Pons (tissue), 1 donor: ENCODE measurements at places on chromosomes 4 and X.

DNA sequence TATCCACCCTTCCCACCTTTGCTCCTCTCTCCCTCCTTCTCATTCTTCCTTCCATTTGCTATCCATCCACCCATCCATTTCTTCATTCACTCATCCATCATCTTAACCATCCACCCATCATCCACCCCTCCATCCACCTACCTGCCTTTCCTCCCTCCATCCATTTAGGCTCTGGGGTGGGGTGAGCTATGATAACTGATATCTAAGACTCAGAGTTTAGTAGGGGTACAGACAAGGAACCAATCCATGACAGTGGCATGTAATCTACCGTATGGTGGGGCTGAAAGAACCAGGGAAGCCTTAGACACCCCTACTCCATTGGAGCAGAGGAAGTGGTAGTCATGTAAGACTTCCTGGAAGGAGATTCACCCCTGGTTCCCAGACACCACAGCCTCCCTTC, 23.2 kb downstream of the PSAPL1 start:
- no peak for DNase-seq

- DNase-seq = no peak
These were observed 199.5 kb upstream of the ZCCHC13 start for GRCh38 chrX:74104356-74105015.

DNA sequence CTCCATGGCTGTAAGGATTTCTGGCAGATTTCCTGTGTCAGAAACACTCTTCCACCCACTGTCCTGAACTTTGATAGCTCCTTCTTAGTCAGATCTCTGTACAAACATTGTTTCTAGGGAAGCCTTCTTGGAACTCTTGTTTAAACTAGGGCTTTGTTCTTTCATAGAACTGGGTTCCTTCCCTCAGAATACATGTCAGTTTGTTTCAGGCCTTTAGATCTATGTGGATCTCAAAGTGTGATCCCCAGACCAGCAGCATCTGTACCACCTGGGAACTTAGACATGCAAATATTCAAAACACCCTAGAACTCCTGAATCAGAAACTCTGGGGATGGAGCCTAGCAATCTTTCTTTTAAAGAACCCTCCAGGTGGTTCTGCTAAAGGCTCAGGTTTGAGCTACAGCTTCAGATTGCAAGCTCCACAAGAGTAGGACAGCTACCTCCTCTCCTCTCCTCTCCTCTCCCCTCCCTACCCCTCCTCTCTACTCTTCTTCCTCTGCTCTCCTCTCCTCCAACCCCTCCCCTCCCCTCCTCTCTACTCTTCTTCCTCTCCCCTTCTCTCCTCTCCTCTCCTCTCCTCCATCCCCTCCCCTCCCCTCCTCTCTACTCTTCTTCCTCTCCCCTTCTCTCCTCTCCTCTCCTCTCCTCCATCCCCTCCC, 12.7 kb downstream of the RASSF6 start:
- no peak for DNase-seq

DNA sequence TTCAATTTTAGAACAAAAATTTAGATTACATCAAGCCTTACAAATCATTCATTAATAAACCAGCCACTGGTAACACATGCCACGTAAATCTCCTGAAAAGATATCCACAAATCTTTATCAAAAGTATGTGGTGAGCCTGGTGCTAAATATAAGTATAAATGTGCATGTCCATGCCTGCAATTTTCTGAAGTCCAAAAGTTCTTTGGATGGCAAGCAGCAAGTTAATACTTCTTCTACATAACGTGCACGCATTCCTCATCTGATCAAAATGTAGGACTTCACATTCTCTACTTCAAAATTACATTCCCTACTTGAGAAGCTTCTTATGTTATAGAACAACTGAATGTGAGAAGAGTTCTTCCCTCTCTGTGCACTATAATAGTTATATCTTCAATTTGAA, 49.8 kb downstream of the HHIP start:
- no peak for DNase-seq

DNA sequence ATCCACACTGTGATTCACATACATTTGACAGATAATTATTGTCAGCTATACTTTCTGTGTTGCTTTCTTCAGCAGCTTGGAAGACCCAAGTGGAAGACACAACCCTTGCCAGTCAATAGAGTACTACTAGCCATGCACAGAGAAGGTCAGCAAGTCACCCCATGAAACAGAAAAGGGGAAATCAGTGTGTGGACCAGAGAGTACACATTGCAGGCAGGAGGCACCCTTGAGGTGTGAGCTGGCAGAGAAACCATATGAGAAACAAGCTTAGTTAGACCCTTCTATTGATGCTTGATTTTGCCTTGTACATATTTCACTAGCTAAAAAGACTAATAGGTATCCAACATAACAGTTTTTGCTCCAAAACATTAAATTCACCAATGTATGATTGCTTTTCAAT, 99.5 kb downstream of the NLGN4X start:
- no peak for DNase-seq

- DNase-seq = no peak
These were observed 11.3 kb downstream of the EXOC1 start for GRCh38 chr4:55864577-55865223.

GRCh38 chr4:76564123-76564915, 129.3 kb downstream of the SHROOM3 start:
- no peak for DNase-seq
